KBM-7 (cell line): ENCODE measurements at places on chromosomes 1 and 21.
A peak's percentile ranks its signal among the peaks of the same experiment; 100 is the strongest.

- no peak for DNase-seq
These were observed 27.0 kb downstream of the TBX15 start for GRCh38 chr1:118961156-118961555.

GRCh38 chr1:106027871-106028270, 1028.6 kb upstream of the PRMT6 start:
- DNase-seq: no peak

GRCh38 chr1:47477595-47478080, 39.8 kb downstream of the FOXD2 start:
- DNase-seq: no peak

GRCh38 chr1:57544345-57544744, 120.5 kb upstream of the DAB1 start:
- DNase-seq: no peak

DNA sequence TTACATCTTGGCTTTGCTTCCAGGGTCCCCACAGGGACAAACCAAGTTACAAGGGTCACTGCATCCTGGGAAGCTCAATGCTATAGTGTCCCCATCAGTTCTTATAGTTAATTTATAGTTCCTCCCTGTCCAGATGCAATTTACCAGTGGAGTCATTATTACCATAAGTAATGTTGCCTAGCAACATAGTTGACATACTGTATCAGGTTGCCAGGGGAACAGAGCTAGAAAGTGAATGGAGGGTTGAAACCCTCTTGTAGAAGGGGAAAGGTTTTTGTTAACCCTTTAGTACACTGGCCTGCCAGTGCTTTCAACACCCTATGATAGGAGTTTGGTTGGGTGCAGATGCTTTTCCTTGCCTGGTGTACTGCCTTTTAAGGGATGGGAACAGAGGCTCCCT, 34.3 kb upstream of the TTC4 start:
- DNase-seq: peak; percentile 13

- no peak for DNase-seq
These were observed 5.9 kb downstream of the LRP8 start for GRCh38 chr1:53321776-53322602.

GRCh38 chr1:82775406-82776000, 974.8 kb downstream of the ADGRL2 start:
- peak; percentile 32 for DNase-seq

- no peak for DNase-seq
These were observed 33.1 kb upstream of the LBR start for GRCh38 chr1:225460737-225461532.

DNA sequence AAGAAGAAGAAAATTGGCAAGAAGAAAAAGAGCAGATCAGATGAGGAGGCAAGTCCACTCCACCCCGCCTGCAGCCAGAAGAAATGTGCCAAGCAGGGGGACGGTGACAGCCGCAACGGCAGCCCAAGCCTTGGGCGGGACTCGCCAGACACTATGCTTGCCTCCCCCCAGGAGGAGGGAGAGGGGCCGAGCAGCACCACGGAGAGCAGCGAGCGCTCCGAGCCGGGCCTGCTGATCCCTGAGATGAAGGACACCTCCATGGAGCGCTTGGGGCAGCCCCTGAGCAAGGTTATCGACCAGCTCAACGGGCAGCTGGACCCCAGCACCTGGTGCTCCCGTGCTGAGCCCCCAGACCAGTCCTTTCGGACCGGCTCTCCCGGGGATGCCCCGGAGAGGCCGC, 9.0 kb upstream of the SLC25A34 start:
- no peak for DNase-seq

GRCh38 chr21:38830671-38831525, 25.2 kb downstream of the ETS2 start:
- no peak for DNase-seq

GRCh38 chr21:33660406-33660805, 18.1 kb downstream of the ITSN1 start:
- no peak for DNase-seq

GRCh38 chr1:171902527-171902926, 61.2 kb downstream of the DNM3 start:
- no peak for DNase-seq

- no peak for DNase-seq
These were observed 58.3 kb downstream of the AKT3 start for GRCh38 chr1:243791586-243792267.

DNA sequence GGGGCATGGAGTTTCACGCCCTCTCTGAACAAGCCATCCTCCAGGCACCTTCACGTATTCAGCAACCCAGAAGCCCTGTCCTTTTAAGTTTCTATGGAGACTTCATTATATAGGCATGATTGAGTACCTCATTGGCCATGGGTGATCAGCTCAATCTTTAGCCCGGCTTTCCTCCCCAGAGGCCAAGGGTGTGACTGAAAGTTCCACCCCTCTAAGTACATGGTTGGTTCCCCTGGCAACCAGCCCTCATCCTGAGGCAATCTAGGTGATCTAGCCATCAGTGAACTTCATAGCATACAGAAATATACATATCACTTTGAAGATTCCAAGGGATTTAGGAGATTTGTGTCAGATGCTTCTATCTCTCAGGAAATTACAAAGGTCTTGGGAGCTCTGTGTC, 21.3 kb upstream of the DHX9 start:
- DNase-seq: no peak

DNA sequence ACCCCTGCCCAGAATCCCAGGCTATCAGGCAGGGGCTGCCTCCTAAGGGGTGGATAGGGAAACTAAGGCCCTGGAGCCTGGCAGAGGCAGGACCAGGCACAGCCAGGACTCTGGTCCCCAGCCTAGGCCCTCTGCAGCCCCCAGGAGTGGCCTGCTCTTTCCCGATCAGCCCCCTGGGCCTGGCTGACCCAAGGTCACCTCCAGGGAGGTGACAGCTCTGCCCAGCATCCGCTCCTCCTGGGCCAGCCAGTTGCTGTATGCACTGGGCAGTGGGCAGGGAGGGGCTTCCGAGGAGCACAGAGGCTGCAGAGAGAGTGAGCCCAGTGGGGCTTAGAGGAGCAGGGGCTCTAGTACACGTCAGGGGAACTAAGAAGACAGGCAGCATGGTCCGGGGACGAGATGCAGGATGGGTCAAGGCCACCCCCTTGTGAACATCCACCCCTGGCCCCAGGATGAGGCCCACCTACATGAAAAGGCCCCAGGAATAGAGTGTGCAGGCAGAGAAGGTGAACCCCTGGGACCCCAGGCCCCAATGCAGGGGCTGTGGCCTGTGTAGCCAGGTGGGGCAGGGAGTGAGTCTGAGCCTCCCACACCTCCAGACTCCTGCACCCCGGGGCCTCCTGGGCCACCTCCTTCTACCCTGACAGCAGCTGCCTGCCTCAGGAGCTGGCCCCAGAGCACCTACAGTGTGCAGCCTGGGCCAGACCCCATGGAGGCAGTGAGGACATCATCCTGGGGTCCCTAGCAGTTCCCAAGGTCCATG, 32.8 kb downstream of the WNT9A start:
- DNase-seq: no peak
